ENCODE measurements at places on chromosomes 4 and X. TPM values are rescaled to one million over a fixed set of nuclear protein-coding genes. Genes with fewer than 3 reads are reported as not detected.

The UGT2A1 gene
- total RNA-seq: not detected

The CXCR3 gene
- total RNA-seq: 0.07 TPM

The TNIP3 gene
- total RNA-seq: 0.19 TPM

The ZMAT1 gene
- total RNA-seq: 0.06 TPM

The CLOCK gene
- total RNA-seq: 5.3 TPM

Measured in A549 treated with AZD2906 at 1 μM for 4 hours (cell line).